ENCODE measurements at places on chromosomes 5 and 9. TPM values are rescaled to one million over a fixed set of nuclear protein-coding genes. Genes with fewer than 3 reads are reported as not detected.

The SH3GL2 gene
- total RNA-seq: 5.8 TPM

The ECSCR gene
- total RNA-seq: 2.7 TPM

The PCBD2 gene
- total RNA-seq: 12.8 TPM

The TMEM203 gene
- 50.6 TPM for total RNA-seq

The SEC16A gene
- total RNA-seq: 70.9 TPM

The TXNDC8 gene
- not detected for total RNA-seq

The CDKN2B gene
- 0.73 TPM for total RNA-seq

The AJM1 gene
- total RNA-seq: 1.6 TPM

The MYOT gene
- total RNA-seq: not detected

The AQP3 gene
- 3.0 TPM for total RNA-seq

The PRELID2 gene
- total RNA-seq: 14.5 TPM

The PNPLA7 gene
- total RNA-seq: 1.3 TPM

The KCNMB1 gene
- total RNA-seq: 0.21 TPM

The UQCRQ gene
- total RNA-seq: 244 TPM

The C9 gene
- 0.21 TPM for total RNA-seq

The ELOVL7 gene
- total RNA-seq: 7.8 TPM

The HABP4 gene
- total RNA-seq: 10.1 TPM

The PCSK5 gene
- total RNA-seq: 17.8 TPM

The IFNA21 gene
- total RNA-seq: not detected

The PCDHB10 gene
- total RNA-seq: 1.7 TPM
